ENCODE measurements at places on chromosomes 5 and 9.

DNA sequence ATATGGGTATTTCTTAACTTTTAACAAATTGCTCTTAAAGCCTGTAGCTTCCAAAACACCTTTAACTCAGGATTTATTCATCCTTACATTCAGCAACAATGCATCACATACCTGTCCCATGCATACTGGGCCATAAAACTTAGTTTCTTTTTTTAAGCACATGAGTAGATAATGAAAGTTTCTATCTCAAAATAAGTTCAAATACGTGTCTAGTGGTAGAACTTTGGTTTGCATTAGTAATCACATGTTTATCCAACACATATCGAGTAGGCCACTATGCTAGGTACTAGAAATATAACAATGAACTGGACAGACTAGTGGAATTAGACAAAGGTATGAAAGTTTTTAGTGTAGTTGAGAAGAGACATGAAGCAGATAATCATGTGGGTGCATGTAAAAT, 99.6 kb downstream of the DOCK2 start:
- DNase-seq: no peak

GRCh38 chr9:37801287-37801850, 772 bp downstream of the DCAF10 start:
- DNase-seq: peak; percentile 25

- DNase-seq: no peak
Observed at GRCh38 chr9:135798263-135798585, 96.2 kb downstream of the KCNT1 start.

DNA sequence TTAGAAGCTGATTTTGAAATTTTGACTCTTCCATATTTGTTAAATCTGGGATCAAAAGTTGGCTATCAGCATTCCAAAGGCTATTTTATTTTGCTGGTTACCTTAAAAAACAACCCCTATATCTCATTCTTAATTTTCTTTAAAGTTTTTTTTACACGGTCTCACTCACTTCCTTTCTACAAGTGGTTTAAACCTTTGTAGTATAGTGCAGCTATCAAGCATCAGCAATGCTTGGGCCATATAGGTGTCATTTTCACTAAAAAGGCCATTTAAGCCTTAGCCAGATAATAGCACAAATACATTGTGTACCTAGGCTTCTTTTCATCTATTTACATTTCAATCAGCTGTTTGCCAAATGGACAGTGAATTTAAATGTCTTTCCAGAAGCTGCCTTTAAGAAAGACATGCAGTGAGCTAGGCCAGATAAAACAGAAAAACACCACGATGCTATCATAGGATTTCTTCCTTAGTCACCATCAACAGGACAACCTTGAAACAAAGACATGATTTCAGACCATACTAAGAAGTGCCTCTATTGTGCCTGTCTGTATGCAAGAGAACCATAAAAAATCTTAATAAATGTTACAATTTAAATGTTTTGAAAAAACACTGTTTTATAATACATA, 104.2 kb downstream of the RAPGEF6 start:
- no peak for DNase-seq

DNA sequence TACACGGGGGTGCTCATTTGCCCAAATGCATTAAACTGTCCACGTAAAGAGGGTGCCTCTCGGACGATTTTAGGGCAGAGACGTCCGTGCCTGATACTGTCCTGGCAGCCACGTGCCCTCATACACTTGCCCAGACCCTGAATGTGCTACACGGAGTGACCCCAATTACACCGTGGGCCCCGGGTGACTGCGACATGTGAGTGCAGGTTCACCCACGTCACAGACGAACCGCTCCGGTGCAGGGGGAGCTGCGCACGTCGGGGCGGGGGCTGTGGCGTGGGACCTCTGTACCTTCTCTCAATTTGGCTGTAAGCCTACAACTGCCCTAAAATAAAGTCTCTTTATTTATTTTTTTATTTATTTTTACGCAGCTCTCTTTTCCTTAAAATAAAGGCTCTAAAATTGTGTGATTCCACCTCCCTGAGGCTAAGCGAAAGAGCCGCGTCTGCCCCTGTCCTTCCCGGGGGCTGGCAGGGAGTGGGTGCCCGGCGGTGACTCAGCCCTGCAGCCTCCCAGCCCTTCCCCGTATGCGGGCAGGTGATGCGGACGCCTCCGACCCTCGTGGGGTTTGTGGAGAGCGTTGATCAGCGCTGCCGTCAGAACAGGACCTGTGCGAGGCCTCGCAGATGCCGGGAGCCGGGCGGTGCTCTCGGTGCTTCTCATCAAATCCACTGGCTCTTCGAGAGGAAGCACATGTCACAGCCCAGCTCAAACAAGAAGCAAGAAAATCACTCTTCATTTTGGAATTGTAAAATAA, 9.2 kb upstream of the EGFL7 start:
- DNase-seq: no peak

DNA sequence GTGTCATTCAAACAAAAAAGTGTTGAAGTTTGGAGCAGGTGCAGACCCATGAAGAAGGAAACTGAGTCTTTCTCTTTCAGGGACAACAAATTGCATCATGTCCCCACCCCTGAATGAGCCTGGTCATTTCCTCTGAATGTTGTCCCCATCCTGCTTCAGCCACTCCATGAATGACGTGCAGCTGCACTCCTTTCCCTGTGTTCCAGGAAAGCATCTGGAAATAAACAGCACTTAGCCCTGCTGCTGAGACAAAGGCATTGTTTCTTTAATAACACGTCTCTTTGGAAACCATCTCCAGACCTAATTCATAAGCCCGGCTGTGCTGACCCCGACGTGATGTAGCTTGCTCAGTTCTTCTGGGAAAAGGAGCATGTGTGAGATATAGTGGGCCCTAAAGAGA, 682.3 kb downstream of the BRINP1 start:
- DNase-seq: no peak

GRCh38 chr5:143201589-143201988, 201.9 kb downstream of the NR3C1 start:
- no peak for DNase-seq

DNA sequence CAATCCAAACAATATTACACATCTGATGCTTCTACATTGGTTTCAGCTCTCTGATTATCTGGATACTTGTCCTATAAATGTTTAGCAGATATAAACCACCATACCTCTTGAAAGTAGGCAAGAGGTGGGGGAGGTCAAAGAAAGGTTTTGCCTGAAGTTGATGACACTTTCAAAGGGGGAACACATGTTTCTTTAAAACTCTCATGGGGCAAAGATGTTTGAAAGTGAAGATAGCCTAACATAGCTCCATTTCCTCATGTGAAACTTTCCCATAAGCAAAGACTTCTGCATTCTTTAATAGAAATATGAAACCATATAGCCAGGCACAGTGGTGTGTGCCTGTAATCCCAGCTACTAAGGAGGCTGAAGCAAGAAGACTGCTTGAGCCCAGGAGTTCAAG, 62.1 kb downstream of the CETN3 start:
- no peak for DNase-seq

DNA sequence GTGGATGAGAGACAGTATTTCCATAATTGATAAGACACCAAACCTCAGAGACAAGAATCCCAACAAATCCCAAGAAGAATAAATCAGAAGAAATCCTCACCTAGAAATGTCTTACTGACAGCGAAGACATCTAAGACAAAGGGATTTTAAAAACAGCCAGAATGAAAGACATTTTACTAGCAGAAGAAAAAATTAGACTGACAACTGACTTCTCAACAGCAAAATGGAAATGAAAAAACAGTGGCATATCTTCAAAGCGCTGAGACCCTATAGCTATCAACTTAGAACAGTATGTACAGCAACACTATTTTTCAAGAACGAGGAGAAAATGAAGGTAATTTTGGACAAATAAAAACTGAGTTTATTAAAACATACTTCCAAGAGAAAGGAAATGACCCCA, 16.3 kb downstream of the TTLL11 start:
- DNase-seq: no peak

DNA sequence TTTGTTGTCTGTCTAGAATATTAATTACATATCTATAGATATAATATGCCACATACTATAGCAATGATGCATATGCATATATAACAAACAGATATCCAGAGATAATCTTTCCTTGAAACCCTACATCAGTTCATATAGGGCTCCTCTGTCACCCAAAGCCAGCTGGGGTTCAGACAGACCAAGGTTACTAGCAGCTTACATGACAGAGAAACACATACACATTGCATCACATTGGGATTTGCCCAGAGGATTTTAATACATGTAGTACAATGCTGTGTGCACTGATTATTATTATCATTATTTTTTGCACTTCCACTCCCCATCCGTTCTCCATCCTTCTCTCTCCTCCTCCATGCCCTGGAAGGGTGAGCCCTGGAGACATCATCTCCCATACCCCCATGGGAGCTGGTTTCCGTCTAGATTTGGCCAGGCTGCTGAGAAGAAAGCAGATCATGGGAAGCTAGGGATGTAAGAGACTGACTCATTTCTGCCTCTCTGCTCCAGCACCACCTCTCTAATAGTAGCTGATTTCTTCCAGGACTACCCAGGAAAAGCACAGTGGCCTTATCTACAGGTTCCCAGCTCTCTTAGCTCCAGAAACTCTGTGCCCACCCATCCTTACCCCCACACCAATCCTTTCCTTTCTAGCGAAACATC, 23.3 kb downstream of the FST start:
- no peak for DNase-seq

DNA sequence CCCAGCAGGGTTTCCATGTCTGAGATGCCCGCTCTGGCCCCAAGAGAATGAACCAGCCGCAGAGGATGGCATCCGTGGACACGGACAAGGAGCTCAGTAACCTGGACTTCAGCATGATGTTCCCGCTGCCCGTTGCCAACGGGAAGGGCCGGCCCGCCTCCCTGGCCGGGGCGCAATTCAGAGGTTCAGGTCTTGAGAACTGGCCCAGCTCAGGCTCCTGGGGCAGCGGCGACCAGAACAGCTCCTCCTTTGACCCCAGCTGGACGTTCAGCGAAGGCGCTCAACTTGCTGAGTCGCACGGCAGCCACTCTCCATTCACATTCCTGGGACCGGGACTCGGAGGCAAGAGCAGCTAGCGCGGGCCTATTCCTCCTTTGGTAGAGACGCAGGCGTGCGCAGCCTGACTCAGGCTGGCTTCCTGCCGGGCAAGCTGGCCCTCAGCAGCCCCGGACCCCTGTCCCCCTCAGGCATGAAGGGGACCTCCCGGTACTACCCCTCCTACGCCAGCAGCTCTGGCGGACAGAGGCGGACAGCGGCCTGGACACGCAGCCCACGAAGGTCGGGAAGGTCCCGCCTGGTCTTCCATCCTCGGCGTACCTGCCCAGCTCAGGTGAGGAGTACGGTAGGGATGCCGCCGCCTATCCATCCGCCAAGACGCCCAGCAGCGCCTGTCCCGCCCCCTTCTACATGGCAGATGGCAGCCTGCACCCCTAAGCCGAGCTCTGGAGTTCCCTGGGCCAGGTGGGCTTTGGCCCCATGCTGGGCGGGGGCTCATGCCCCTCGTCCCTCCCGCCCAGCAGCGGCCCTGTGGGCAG, 74.4 kb downstream of the INSL6 start:
- DNase-seq: no peak

DNA sequence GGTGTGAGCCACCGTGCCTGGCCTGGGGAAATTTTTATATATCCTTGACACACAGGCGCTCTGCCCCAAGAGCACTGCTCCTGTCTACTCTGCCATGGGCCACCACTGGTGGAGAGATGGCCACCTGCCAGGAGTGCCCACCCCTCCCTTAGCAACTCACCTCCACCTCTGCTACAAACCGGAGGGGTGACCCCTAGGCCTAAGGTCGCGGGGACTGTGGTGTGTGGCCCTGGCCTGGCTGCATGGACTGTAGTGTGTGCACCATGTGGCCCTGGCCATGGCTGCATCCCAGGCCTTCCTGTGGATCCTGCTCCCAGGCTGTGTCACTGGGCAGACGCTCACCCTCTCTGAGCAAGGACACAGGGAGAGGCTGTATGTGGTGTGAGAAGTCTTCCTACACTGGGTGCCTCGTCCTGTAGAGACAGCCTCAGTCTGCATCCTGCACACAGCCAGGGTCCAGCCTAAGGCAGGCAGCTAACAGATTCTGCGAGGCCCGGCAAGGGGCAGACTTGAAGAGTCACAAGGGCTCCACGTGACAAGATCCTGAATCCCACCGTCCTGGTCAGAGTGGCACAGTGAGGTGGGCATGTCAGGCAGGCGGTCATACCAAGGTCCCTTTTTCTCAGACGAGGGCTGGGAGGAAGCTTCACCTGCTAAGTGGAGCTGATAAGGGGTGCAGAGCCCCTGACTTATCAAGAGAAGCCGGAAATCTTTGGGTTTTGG, 10.3 kb downstream of the NINJ1 start:
- no peak for DNase-seq

DNA sequence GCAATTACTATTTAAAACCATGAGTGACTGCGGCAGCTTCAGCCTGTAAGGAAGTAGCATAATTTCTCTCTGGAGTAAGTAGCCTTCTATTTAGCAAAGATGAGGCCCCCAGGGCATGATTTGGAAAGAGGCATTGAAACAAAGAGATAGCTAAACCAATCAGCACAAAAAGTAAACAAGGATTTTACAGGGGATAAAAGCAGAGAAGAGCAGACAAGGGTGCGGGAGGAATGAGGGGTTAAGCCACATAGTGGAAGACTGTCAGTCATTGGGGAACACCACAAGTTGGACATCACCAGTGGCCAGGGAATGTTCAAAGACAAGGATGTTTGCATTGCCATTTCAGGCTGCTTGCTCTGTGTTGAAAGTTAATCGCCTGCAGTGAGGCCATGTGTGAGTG, 24.0 kb upstream of the C5orf63 start:
- DNase-seq: no peak

- DNase-seq: no peak
Observed at GRCh38 chr9:110126499-110126941, 81.4 kb downstream of the C9orf152 start.

DNA sequence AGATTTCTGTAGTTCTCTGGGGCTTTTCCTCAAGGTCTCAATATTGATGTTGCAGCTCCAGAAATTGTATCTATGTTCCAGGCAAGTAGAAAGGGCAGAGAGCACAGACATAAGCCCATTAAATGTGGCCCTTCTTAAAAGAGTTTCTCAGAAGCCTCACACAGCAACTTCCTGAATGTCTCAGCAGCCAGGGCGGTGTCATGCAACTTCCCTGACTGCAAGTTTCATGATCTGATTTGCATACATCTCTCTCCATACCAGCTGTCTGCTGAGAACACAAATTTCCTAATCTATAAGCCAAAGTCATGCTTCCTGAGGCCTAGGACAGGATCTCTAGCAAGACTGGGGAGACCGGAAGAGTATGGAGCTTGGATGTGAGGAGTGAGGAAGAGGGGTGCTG, 13.0 kb downstream of the RGS7BP start:
- DNase-seq: no peak

GRCh38 chr9:70347046-70347445, 67.4 kb downstream of the KLF9 start:
- no peak for DNase-seq

GRCh38 chr5:34627794-34628193, 28.3 kb upstream of the RAI14 start:
- no peak for DNase-seq

- no peak for DNase-seq
Observed at GRCh38 chr5:160547061-160547460, 125.4 kb downstream of the PTTG1 start.

DNA sequence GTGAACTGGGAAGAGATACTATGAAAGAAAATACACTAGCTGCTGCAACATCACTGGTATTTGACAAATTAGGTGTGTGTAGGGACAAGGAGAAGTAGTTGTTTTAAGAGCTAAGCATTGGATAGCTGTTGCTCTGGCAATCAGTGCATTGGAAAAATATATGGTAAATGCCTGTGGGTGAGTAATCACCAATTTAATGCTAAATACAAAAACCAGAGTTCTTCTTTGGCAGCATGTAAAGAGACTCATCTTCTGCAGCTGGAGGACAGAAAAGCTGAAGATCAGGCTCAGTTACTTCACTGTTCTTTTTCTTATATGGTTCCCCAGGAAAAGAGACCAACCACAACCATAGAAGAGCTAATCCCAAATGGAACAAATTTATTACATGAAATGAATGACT, 201.8 kb upstream of the MPDZ start:
- no peak for DNase-seq

GRCh38 chr5:115490596-115490995, 54.0 kb downstream of the FEM1C start:
- DNase-seq: no peak
